ENCODE measurements at places on chromosomes 16 and 17.

DNA sequence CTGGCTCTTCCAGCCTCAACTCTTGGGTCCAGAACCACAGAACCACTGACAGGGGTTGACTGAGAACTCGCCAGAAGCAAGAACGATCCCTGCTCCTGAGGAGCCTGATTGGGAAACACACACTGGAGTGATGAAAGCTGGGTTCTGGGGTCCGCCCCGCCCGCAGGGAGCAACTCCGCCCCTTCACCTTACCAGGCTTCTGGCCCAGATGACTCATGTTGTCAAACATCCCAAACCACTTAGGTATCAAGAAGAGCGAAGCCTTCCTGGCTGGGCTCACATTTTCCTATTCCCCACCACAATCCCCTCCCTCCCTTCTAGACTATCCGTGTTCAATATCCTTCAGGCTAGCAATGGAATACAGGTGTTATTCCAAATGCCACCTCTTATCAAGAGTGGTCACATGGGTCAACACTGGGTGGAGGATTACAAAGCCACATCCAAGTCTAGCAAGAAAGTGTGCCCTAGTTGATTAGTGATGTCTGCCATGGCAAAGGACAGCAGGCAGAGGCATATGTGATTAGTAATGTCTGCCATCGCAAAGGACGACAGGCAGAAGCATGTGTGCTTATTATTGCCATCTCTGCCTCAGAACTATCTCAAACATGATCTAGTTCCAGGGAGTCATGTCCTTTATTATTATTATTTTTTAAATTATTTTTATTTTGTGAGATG is 70.5 kb downstream of the TIMM22 start:
- DNase-seq = no peak

DNA sequence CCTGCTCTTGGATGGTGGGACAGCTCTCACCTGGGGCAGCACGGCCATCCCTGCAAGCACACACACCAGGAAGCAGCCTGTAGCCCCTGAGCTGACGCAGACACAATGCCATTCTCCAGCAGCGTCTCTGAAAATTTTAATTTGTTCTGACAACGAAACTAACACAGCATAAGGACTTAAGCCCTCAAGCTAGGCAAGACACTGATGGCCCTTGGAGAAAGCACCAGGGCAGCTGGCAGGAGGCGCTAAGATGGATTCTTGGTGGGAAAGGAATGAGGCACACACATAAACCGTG is 2.7 kb upstream of the LIMD2 start:
- DNase-seq = no peak

DNA sequence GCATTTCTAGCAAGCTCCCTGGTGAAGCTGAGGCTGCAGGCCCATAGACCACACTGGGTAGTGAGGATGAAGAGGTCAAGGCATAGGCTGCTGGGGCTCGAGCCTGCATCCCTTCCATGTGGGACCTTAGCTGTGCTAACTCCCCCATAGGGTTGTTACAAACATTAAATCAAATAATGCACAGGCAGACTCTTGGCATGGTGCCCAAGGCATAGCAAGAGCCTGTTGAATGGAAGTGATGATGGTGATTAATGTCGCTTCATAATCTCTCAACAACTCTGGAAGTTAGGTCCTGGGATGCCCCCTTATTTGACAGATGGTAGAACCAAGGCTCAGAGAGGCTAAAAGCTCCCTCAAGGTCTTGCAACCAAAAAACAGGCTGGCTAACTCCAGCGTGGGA is 283.9 kb upstream of the EEF2KMT start:
- DNase-seq = no peak

DNA sequence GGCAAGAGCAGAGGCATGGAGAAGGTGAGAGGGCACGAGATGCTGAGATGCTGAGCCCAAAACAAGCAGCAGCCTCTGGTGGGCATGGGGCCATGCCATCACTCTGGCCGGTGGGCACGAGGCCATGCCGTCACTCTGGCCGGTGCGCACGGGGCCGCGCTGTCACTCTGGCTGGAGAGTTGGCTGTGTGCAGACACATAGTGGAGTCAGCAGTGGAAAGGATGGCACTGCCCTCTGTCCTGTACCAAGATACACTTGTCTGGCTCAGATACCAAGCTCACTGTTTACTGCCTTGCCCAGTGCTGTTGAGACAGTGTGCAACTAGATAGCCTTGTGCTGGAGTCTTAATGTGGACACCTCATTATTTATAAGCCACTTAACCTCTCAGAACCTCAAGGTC is 45.1 kb downstream of the CYB5D2 start:
- DNase-seq = no peak

- DNase-seq = no peak
Measured at GRCh38 chr16:9908613-9909012, 273.6 kb downstream of the GRIN2A start.

DNA sequence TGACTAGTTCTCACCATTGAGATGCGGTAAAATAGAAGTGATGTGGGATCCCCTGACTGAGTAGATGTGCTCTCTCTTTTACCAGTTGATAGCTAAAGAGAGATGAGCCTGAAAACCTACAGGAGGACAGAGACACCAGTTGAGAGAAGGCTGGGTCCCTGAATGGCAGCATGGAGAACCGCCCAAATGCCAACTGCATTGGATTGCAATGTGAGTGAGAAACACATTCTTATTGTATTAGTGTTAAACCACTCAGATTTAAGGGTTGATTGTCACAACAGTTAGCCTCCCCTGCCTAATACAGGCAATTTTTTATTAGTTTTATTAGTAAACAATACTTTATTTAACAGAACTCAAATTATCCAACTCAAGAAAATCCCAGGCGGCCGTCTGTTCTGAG is 61.2 kb downstream of the SPACA3 start:
- DNase-seq = no peak

DNA sequence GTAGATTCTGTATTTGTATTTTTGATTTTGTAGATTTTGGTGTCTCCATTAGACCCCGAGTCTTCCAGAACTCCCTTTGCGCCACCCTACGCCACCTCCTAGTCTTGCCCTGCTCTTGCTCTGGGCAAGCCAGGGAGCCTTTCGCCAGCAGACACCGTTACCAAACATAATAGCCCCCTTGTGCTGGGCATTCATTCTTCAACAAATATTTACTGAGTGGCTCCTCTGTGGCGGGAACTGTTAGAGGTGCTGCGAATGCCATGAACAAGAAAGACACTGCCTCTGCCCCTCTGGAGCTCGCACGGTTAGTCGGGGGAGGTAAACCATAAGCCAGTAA is 841 bp upstream of the GPT2 start:
- no peak for DNase-seq

DNA sequence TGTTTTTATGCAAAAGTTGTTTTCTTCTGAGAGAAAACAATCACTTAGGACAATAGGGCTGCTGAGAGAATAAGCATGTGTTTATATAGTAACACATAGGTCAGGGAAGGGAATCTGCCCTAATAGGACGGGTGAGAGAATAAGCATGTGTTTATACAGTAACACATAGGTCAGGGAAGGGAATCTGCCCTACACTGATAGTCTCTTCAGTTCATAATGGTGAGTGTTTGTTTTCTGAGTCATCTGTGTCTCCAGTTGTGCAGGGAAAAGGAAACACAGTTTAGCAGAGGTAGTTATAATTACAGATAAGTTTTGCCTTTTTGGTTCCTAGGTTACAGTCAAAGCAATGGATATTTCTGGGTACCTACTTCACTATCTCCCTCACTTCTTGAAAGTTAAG is 252.3 kb upstream of the CA10 start:
- DNase-seq = no peak

DNA sequence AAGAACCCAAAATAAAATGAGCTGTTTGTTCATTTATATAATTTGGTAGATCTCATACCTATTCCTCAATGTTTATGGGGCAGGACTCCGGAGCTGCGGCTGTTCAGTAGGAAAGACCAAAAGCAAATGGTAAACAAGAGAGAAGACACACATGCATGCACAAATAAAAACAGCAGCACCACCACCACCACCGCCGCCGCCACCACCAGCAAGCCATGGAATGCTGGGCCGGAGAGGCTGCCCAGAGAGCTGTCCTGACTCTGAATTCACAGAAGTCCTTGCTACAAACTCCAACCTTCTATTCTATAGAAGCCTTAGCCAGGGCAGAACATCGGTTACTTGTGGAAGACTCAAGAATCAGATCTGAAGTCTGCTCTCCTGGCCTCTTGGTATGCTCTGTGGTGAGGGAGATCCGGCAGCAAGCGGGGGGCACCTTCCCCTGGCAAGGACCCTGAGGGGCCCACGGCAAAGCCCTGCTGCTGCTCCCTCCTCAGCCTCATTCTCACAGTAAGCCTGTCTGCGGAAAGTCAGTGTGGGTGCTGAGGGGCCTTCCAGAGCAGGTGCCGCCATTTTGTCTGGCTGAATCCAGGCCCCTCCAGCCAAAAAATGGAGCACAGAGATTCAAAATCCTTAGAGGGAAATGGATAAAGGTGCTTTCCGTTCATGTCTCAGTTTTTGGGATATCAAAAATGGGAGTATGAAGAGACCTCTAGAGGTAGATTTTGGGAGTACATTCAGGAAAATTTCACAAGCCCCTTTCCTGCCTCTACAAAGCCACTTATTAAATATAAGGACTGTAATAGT is 6.4 kb upstream of the FOXJ1 start:
- no peak for DNase-seq

GRCh38 chr17:31508288-31509094 is 117.0 kb downstream of the RAB11FIP4 start:
- DNase-seq = no peak

GRCh38 chr16:31108794-31109558 is 790 bp downstream of the BCKDK start:
- no peak for DNase-seq

DNA sequence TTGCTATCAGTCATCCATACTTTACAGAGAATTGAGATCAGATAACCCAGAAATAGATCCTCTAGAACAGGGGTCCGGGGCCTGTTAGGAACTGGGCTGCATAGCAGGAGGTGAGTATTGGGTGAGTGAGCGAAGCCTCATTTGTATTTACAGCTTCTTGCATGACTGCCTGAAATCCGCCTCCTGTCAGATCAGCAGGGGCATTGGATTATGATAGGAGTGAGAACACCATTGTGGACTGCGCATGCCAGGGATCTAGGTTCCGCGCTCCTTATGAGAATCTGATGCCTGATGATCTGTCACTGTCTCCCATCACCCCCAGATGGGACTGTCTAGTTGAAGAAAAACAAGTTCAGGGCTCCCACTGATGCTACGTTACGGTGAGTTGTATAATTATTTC is 13.0 kb upstream of the SCIMP start:
- DNase-seq = no peak

GRCh38 chr17:56913000-56913311 is 893 bp downstream of the TRIM25 start:
- no peak for DNase-seq

- DNase-seq = no peak
Measured at GRCh38 chr16:4868535-4868934, 21.3 kb downstream of the UBN1 start.

- DNase-seq = no peak
Measured at GRCh38 chr16:88366704-88367047, 16.1 kb upstream of the ZNF469 start.

GRCh38 chr16:425082-425718 is at the start of gene RAB11FIP3:
Gene RAB11FIP3 (plus strand): TSS chr16:425649. CDS start chr16:426007, 358 bp downstream.
- DNase-seq = peak; percentile 32

GRCh38 chr16:71937868-71938510 is 42.7 kb downstream of the IST1 start:
- DNase-seq = no peak

DNA sequence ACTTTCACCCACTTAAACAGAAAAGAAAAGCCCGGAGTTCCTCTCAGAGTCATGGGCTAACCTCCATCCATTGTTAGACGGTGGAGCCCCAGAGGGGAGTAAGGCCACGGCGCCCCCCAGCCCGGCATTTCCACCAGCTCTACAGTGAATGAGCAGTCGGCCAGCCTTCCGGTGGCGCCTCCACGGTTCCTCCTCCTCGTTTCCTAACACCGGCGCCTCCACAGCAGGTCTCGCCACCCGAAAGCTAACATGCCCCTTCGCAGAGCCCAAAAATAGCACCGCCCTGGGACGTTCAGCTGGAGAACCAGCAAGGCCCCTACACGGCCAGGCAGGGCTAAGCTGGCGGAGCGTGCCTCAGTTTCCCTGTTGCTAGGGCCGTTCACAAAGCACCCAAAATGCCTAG is 858 bp downstream of the MMD start:
- no peak for DNase-seq

DNA sequence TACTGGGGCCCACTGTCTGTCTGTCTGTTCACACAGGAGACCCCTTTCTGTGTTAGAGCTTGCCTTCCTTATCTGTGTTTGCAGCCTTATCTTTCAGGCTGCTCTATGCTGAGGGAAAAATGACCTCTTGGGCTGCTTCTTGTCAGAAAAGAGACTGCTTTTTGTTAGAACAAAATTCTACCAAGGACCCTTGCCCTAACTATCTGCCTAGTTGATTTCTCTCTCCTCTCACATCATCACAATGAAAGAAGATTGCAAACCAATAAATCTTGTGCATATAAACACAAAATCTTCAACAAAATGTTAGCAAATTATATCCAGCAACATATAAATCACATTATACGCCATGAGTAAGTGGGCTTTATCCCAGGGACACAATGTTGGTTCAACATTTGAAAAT is 1117.7 kb downstream of the CDH11 start:
- no peak for DNase-seq

DNA sequence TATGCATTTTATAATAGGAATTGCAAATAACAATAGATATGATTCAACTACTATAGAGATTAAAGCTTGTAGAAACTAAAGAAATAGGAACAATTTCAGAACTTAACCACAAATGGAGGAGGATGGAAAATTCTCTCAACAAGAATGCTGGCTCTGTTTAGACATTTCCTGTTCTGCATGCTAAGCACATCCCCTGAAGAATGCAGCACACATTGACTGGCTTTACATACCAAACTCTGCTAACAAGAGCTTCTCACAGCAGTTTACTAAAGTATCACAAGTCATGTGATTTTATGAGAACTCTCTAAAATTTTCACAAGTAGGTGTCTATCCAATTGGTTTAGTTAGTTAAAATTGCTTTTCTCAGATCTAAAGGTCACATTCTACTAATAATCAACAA is 85.2 kb downstream of the SPAG9 start:
- peak; percentile 90 for DNase-seq
